ENCODE measurements at places on chromosomes 12 and 14. TPM values are rescaled to one million over a fixed set of nuclear protein-coding genes. Genes with fewer than 3 reads are reported as not detected.

CCDC196 gene
- not detected for polyA plus RNA-seq

RALGAPA1 gene
- polyA plus RNA-seq, result 11.7 TPM

MAP3K9 gene
- 3.8 TPM for polyA plus RNA-seq

C12orf42 gene
- not detected for polyA plus RNA-seq

- DNase-seq, result no peak
Measured at GRCh38 chr14:84777356-84777755, 752.6 kb upstream of the FLRT2 start.

- DNase-seq, result no peak
Measured at GRCh38 chr14:96821501-96821900, 24.3 kb downstream of the VRK1 start.

GRCh38 chr14:92960706-92961566 is 38.0 kb downstream of the CHGA start:
- DNase-seq, result no peak

GRCh38 chr14:65019944-65020566 is 33.4 kb downstream of the FNTB start:
- DNase-seq, result no peak

DNA sequence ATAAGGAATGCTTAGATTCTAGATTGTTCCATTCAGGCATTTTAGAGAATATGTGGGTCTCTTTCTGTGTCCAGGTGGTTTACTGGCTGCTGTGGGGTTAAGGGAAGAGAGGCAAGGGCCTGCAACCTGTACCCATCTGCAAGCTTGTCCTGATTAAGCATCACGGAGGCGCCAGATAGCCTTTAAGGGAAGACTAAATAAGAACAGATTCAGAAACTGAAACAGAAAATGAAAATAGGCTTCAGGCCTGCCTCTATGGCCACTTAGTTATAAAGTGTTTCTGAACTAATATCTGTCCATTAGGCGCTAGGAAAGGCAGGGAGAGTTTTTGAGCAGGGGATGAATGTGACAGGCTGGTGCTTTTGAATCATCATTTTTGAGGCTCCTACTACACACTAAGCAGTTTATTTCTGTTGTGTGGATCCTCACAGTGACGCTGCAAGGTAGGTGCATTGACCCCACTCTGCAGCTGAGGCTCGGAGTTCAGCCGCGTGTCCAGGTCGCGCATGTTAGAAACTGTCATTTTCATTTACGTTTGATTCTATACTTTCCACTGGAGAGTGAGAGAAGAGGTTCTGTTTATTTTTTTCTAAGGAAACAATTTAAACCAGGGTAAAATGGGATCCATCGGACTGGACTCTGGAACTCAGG is 47.4 kb downstream of the SLC6A12 start:
- DNase-seq, result no peak

GRCh38 chr12:42762395-42762925 is 172.9 kb upstream of the PRICKLE1 start:
- no peak for DNase-seq

DNA sequence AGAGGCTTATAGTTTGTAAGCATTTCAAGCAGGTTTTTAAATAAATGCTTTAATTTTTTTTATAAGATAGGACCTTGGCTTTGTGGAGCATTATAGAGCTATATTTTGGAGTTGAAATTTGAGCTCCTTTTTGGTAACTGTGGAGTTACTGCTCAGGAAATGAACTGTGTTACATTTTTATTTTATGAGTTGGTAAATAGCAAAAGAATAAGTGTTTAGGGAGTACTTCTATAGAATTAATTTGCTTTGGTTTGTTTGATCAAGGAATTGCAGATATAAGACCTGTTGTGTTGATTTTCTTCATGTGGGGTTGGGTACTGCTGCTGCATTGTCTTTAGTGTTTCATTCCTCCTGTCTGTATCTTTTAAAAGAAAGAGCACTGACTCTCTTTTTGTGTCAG is 3.5 kb downstream of the ATP2A2 start:
- DNase-seq, result no peak

DNA sequence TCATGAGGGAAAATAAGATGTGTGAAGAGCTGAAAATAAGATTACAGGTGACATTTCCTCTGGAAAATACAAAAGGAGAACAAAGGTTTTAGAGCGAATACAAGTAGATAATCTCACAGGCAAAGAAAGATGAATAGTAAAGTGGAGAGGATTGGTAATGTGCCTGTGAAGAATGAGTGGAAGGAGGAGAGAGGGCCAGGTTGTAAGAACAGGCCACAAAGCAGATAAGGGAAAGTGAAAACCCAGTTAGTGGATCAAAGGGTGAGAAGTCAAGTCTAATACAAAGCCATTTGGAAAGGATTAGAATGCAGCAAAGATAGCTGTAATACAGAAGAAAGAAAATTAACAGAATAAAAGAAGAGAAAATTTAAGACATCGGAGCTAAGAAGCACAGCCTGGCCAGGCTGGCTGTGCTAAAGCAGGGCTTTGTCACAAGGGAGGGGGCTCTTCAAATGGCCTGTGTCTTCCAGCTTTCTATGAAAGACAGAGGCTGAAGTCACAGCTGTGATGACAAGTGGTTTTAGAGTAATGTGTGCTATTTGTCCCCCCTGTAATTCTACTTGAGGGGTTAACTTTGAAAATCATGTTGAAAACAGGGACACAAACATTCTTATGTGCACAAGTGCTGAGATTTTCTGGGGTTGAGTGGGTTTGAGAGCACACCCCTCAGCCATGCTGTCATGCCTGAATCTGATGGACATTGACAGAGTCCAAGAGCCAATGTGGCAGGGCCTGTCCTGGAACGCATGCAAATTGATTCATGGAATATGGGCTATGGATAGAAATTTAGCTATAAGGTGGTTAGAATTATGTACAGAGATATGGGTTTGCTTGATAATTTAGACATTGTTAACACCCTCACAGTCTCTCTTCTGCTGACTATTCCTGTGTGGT is 344.5 kb upstream of the NAV3 start:
- DNase-seq, result no peak

DNA sequence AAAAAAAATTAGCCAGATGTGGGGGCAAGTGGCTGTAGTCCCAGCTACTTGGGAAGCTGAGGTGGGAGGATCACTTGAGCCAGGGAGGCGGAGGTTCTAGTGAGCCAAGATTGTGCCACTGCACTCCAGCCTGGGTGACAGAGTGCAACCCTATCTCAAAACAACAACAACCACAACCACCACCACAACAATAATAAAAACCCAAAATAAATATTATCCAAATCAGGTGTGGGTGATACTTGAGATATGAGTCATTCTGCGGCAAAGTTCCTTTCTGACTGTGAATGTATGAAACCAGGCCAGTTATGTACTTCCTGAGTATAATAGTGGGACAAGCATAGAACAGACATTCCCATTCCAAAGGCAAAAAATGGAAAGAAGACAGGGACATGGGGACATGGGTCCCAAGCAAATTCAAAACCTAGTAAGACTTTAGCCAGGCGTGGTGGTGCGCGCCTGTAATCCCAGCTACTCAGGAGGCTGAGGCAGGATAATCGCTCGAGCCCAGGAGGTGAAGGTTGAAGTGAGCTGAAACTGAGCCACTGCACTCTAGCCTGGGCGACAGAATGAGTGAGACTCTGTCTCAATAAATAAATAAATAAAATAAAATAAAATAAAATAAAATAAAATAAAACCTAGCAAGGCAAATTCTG is 9.7 kb upstream of the ERC1 start:
- no peak for DNase-seq

DNA sequence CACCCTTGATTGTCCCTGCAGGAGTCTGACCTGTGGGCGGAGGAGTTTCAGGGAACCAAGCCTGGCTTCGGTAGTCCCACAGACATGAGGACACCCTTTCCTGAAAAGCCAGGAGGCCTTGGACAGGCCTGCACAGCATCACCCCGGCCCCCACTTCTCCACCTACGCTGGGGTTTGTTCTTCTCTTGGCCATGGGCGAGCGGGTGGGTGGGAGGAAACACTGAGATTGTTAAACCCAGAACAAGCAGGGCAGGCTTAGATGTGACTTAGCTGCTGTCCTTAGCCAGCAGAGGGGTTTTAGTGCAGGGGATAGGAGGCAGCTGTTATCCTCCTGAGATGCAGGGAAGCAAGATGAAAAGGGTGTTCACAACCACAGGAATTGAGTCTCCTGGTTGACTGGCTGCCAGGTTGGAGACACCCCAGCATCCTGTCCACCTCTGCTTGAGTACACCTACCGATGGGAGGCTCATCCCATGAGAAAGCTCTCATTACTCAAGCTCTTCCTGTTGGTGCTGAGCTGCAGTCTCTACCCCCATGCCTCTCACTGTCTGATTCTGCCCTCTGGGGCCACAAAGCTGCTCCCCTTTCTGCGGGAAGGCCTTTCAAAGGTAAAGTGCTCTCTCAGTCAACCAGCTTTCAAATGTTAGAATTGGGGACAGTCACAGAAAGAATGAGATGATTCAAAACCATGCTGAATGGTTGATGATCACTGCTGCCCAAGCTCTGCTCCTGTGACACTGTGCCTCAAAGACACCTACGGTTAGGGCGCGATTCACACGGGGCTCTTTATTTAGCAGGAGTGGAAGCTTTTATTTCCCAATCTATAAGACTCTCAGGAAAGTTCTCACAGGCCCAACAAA is 86.3 kb downstream of the IRF2BPL start:
- DNase-seq, result no peak

DNA sequence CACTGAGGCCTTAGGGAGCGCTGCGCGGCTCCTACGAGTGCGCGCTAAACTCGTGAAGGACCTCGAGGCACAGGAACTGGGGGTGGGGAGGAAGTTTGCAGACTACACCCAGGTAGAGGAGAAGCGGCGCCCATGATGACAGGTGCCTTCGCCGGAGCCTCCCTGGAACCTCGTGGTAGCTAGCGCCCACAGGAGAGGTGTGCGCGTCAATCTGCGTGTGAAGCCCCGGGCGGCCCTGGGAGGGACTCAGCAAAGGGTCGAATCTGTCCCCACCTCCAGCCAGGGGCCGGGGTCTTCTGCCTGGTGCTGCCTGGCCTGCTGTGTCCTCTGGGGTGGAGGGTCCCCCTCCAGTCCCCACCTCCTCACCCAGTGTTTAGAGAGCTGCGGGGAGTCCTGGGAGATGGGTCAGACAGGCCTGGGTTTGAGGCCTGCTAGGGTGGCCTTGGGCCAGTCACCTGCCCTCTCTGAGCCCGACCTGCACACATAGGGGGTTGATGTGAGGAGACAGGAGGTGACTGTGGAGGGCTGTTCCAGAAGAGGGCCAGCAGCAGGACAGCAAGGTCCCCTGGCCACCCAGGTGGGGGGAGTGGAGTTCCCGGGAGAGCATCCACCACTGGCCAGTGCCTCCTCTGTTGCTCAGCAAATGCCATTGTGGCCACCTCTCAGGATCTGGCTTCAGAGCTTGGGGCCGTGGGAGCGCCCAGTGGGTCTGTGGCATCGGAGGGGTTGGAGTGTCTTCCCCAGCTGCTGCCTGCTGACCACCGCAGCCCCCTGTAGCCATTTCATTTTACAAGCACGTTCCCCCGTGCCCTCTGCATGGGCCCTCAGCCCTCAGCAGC is 20.2 kb upstream of the KIF26A start:
- DNase-seq, result no peak

DNA sequence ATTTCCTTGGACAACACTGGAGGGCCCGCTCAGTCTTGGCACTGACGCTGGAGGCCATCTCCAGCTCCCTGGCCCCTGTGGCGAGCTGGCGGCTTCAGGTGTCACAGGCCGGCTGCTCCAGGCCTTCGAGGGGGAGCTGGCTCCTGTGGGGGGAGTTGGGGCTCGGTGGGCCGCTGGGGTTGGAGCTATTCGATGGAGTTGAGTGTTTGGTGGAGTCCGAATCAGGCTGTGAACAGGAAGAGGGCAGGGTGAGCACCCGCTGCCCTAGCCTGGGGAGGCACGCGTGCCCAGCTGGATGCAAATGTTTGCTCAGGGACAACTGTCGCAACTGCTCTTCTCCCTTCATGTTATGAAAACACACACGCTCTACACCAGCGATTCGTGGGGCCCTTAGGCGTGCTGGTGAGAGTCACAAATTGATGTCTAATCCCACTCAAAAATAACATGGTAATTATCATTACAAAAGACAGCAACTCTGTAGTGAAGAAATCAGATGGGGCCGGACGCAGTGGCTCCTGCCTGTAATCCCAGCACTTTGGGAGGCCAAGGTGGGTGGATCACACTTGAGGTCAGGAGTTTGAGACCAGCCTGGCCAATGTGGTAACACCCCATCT is 11.3 kb downstream of the AMN start:
- DNase-seq, result no peak

DNA sequence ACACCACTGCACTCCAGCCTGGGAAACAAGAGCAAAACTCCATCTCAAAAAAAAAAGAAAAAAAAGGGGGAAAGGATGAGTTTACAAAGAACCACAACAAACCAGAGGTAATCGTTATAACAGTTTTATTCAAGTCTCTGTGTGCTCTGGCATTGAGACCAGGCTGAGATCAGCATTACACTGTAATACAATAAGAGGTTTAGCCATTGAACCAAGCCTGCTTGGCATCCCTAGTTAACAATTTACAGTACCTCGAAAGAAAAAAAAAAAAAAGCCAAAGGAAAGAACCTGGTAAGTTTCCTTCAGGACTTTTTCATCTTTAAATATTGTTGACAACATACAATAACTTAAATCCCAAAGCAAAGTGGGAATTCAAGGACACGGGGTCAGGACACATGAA is 80.7 kb downstream of the TTC9 start:
- DNase-seq, result no peak

- DNase-seq, result no peak
Measured at GRCh38 chr12:120238839-120239445, 26.6 kb downstream of the PXN start.

DNA sequence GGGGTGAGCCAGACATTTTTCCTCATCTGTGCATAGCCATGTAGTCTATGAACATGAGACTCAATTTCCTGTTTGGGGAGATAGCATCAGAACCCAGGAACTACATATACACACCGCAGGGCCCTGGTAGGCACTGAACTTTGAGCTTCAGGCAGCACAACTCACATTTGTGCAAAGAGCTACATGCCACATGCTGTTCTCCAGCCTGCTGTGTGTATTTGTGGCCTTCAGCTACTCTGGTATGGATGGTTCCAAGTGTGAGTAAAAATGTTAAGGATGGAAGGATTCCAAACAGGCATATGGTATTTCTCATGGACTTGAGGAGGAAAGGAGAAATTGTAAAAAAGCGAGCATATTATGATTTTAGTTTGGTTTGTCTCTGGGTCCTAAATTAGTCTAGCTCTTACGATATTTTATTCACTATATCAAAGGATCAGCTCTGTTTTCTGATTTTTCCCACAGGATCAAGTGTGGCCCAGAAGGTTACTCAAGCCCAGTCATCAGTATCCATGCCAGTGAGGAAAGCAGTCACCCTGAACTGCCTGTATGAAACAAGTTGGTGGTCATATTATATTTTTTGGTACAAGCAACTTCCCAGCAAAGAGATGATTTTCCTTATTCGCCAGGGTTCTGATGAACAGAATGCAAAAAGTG is 422.4 kb upstream of the OR4E1 start:
- DNase-seq, result no peak

DNA sequence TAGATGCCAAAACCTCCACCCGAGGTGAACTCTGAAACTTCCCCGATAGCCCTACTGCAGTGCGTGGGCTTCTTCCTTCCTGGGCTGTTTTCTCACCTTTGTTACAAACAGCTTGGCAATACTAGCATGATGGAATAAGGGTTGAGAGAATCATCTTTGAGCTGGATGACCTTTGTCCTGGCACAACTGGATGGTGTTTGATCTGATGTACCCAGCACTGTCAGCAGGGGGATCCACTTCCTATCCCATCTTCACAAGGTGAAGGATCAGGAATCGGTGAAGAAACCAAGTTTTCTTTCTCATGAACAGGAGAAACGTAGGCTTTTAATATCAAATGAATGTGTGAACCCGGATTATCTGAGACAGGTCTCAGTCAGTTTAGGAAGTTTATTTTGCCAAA is 19.5 kb upstream of the LRRC10 start:
- no peak for DNase-seq

Measured in heart left ventricle (tissue), 16 donors.